Activated naive CD4-positive, alpha-beta T cell treated with anti-CD3 and anti-CD28 coated beads, Interleukin-2, amount 10 ng/mL, durations not matched to agents 7 days and 5 days (primary cell): ENCODE measurements at places on chromosomes 16 and 17.

DNA sequence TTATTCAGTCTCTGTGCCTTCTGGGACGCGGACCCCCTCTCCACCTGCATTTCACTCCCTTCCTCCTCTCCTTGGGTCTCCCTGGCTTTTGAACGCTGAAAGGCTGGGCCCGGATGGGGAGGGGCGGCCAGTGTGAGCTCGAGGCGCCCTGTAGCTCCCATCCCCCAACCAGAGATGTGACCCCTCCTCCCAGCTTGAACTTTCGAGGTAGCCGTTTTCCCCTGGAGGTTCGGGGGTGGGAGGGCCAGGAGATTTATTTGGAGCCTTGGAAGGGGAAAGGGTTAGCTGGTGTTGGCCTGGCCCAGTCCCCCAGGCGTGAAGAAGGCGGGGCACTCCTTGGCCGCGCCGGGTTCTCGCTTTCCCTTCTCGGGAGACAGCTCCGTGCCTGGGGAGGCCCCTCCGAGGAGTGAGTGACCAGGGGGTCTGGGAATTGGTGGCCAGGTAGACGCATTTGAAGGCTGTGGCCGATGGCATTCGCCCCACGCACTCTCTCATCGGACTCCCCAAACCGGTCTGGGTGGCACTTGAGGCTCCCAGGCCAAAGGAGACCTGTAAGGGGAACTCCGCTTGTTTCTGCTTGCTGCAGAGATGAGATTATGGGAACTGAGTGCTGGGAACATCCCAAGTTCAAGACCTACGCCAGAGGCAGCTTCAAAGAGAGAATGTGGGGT lies 942 bp downstream of the LDAF1 start:
- peak; percentile 46 for DNase-seq

DNA sequence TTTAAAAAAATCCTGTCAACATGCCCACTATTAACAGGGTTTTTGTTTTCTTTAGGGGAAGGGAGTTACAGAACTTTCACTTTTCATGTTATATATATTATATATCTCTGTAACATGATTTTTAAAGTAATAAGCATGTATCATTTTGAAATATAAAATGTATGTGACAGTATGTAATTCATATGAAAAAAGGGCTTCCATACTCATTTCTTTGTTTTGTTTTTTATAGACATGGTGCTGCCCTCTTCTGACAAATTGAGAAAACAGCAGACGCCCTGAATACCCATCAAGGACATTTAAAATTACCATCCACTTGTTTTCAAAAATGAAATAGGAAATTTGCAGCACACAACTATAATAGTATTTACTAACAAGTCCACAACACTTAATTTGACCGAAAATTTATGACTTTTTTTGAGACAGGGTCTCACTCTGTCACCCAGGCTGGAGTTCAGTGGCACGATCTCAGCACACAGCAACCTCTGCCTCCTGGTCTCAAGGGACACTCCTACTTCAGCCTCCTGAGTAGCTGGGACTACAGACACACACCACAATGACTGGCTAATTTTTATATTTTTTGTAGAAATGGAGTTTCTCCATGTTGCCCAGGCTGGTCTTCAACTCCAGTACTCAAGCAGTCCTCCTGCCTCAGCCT lies 30.4 kb downstream of the CFDP1 start:
- DNase-seq, result no peak

DNA sequence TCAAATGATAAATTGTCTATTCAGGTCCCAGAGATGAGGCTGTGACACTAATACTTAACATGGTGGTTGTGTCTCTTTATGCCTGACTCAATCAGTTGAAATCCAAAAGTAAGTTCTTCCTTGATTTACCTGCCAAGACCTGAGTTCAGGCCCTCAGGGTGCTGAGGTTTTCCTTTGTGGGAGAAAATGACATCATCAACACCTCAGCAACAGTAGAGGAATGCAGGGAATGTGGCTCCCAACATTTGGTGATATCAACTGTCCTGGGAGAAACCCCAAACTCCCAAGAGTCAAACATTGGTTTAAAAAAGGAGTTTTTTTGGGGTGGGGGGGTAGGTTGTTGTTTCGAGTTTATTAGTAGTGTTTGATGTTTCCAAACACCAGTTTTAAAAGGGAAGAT lies 14.7 kb downstream of the RNF43 start:
- no peak for DNase-seq

- DNase-seq, result no peak
Observed at GRCh38 chr17:58369214-58370031, 17.4 kb upstream of the SUPT4H1 start.

- no peak for DNase-seq
Observed at GRCh38 chr17:81580481-81580880, 28.3 kb upstream of the FAAP100 start.

GRCh38 chr17:82800885-82801284 lies 38.9 kb downstream of the ZNF750 start:
- DNase-seq, result no peak

GRCh38 chr17:33175562-33175961 lies 117.5 kb downstream of the ASIC2 start:
- no peak for DNase-seq

GRCh38 chr17:31148205-31148604 lies 53.4 kb downstream of the NF1 start:
- DNase-seq, result no peak

- no peak for DNase-seq
Observed at GRCh38 chr17:9986754-9987382, 81.8 kb upstream of the RCVRN start.

GRCh38 chr16:48054881-48055601 lies 100.8 kb downstream of the ABCC12 start:
- peak; percentile 57 for DNase-seq
